ENCODE measurements at places on chromosomes 7 and 10.

DNA sequence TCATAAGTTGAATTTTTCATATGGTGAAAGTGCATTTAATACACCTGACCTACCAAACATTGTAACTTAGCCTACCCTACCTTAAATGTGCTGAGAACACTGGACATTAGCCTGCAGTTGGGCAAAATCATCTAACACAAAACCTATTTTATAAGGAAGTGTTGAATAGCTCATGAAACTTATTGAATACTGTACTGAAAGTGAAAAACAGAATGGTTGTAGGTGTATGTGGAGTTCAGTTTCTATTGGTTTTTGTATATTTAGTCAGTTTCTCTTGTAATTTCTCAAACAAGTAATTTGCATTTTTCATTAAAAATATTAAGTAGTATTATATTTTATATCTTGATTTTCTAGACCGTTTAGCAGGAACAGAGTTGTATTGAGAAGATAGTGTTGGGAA, 15.3 kb downstream of the CCDC7 start:
- peaks cover 42% of the 10 kb centered on the region for H3K4me1 ChIP-seq
- H3K36me3 ChIP-seq = peaks cover 19% of the 10 kb centered on the region
- no peak for DNase-seq
- H3K4me3 ChIP-seq = no peak overlapping the region
- no peaks in the 10 kb centered on the region for H3K27me3 ChIP-seq
- no peak overlapping the region for H3K27ac ChIP-seq

GRCh38 chr7:101169110-101169837, 3.9 kb upstream of the VGF start:
- H3K27ac ChIP-seq = no peak overlapping the region
- peak overlapping the region; percentile 39 for H3K4me3 ChIP-seq
- H3K36me3 ChIP-seq = no peaks in the 10 kb centered on the region
- peaks cover 76% of the 10 kb centered on the region for H3K27me3 ChIP-seq
- peaks cover 82% of the 10 kb centered on the region for H3K4me1 ChIP-seq
- DNase-seq = peak; percentile 35

DNA sequence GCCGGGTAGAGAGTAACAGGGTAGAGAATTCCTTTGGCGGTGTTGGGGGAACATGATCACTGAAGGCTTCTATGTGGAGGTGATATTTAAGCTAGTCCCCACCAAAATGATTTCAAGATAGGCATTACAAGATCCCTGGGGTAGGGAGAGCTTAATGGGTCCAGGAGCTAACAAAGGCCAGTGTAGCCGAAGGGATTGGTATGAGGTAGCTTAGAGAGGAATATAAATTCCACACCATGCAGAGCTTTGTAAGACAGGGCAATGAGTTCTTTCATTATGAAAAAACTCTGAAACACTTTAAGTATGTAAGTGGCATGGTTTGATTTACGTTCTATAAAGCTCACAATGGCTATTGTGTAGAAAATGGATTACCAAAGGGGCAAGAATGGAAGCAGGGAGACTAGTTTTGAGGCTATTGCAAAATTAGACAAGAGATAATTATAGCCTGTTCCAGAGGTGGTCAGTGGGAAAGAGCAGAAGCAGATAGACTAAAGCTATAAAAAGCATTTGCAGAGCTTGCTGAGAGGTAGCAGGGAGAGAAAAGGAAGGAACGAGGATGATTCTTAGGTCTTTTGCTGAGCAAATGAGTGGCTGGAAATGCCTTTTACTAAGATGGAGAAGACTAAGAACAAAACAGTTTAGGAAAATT, 119.7 kb upstream of the SLC25A13 start:
- no peak overlapping the region for H3K4me3 ChIP-seq
- no peaks in the 10 kb centered on the region for H3K36me3 ChIP-seq
- H3K27me3 ChIP-seq = peaks cover 7% of the 10 kb centered on the region
- H3K4me1 ChIP-seq = no peaks in the 10 kb centered on the region

- H3K27me3 ChIP-seq = peaks cover 30% of the 10 kb centered on the region
- H3K27ac ChIP-seq = no peak overlapping the region
- H3K4me3 ChIP-seq = no peak overlapping the region
- DNase-seq = no peak
Observed at GRCh38 chr10:13885238-13885990, 298.6 kb downstream of the PRPF18 start.

DNA sequence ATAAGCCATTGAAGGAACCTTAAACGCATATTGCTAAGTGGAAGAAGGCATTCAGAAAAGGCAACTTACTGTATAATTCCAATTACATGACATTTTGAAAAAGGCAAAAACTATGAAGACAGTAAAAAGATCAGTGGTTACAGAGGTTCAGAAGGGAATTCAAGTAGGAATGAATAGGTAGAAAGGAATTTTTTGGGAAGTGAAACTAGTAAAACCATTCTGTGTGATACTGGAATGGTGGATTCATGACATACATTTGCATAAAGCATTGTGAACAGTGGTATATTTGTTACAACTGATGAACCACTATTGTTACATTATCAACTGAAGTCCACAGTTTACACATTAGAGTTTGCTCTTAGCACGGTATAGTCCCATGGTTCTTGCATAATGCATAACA, 114.2 kb upstream of the GPR22 start:
- H3K27ac ChIP-seq = no peak overlapping the region
- no peaks in the 10 kb centered on the region for H3K27me3 ChIP-seq
- no peaks in the 10 kb centered on the region for H3K4me1 ChIP-seq
- no peak overlapping the region for H3K4me3 ChIP-seq

- peaks cover 40% of the 10 kb centered on the region for H3K4me1 ChIP-seq
- no peaks in the 10 kb centered on the region for H3K27me3 ChIP-seq
- DNase-seq = peak; percentile 82
- peaks cover 45% of the 10 kb centered on the region for H3K36me3 ChIP-seq
- peak within 1 kb of the TSS; percentile 95 for H3K4me3 ChIP-seq
Observed at GRCh38 chr7:50304129-50304910, at the start of gene IKZF1. Gene IKZF1, plus strand, starts transcription at chr7:50304716. Its CDS starts 14,346 bp downstream, at chr7:50319062.

- no peaks in the 10 kb centered on the region for H3K4me1 ChIP-seq
- H3K27ac ChIP-seq = no peak overlapping the region
- H3K36me3 ChIP-seq = no peaks in the 10 kb centered on the region
- no peak for DNase-seq
- peaks cover 2% of the 10 kb centered on the region for H3K27me3 ChIP-seq
- H3K4me3 ChIP-seq = no peak overlapping the region
Observed at GRCh38 chr10:1177936-1178335, 121.8 kb downstream of the WDR37 start.

DNA sequence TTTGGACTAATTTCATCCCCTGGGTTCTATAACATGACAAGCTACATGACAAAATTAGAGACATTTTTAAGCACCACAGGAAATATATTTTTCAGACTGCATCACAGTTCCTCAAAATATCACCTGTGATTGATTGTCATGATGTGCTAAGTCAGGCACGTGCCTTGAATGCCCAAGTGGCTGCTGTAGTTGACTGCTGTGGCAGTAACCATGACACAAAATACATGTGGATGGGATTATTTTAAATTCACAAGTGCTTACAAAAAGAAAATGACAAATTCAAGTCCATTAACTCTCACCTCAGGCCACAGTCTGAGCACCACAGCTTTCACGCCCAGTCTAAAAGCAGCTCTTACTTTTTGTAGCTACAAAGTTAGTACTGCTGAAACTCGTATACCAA, 45.5 kb downstream of the TNPO3 start:
- H3K36me3 ChIP-seq = peaks cover 46% of the 10 kb centered on the region
- peak; percentile 11 for DNase-seq
- no peak overlapping the region for H3K4me3 ChIP-seq
- no peaks in the 10 kb centered on the region for H3K27me3 ChIP-seq

All from activated CD4-positive, alpha-beta T cell treated with anti-CD3 and anti-CD28 coated beads for 36 hours (primary cell).